ENCODE measurements at places on chromosomes 6 and 20. TPM values are rescaled to one million over a fixed set of nuclear protein-coding genes. Genes with fewer than 3 reads are reported as not detected.
A peak's percentile ranks its signal among the peaks of the same experiment; 100 is the strongest.

JPH2 gene
- 0.80 TPM for total RNA-seq

- DNase-seq: no peak
These were observed 75.3 kb upstream of the ENPP5 start for GRCh38 chr6:46246081-46246480.

DNA sequence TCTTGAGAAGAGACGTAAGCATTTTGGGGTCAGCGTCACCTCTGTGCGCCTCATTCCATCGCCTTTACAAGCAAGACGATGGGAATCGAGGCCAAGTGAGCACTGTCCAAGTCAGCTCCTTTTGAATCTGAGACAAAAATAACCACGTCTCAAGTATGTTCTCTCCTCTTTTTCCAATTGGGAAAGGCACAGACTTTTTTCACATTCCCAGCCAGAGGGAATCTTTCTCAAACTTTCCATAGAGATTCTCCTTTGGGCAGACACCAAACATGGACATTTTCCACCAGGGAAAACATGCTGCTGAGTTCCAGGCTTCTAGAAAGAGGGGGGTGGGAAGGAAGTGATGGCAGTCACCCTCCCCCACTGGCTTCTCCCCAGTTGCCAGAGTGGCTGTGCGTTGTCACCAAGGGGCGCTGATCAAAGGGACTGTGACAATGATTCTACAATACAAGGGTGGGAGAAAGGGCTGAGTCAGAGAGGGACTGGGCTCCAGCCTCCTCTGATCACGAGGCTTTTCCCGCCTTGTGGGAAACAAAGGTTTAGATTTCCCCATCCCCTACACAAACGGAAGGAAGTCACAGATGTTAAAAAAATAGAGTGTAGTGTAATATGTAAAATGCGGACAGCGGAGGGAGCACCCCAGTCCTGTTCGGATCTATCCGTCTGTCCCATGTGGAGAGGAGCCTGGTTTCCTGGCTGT, 281.9 kb upstream of the RNF24 start:
- no peak for DNase-seq

- no peak for DNase-seq
These were observed 10.3 kb upstream of the VAPB start for GRCh38 chr20:58378704-58379103.

GRCh38 chr6:89360415-89360999, 8.0 kb upstream of the UBE2J1 start:
- DNase-seq: no peak

GRCh38 chr20:36454698-36455427, 86.5 kb upstream of the MYL9 start:
- no peak for DNase-seq

DNA sequence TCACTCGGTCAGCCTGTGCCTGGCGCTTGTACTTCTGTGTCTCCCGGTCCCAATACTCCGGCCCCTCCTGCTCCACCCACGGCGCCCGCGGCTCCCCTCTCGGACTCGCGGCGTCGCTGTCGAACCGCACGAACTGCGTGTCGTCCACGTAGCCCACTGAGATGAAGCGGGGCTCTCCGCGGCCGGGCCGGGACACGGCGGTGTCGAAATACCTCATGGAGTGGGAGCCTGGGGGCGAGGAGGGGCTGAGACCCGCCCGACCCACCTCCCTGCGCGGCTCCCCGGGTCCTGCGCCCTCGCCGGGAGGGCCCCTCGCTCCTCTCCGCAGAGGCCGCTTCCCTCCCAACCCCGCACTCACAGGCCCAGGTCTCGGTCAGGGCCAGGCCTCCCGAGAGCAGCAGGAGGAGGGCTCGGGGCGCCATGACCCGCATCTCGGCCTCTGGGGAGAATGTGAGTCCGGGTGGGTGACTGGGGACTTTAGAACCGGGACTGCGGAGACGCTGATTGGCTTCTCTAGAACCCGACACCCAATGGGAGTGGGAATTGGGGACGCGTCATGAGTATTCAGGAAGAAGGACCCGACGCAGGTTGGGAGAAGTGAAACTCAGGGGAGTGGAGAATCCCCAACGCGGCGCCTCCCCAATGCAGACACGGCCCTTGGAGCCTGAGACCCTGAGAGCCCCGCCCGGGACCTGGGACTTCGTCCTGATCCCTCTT, at the start of gene HLA-C:
Gene HLA-C, minus strand, starts transcription at position 452 of the 717 bp plus-strand sequence. Its CDS starts 21 bp downstream, at position 431.
- DNase-seq: peak; percentile 63

Data from endothelial cell (in vitro differentiated cells).